Fibroblast of skin of scalp (primary cell): ENCODE measurements at places on chromosomes 4 and X.
A peak's percentile ranks its signal among the peaks of the same experiment; 100 is the strongest.

GRCh38 chrX:152220606-152221005, 82.2 kb upstream of the MAGEA10 start:
- no peak for DNase-seq

DNA sequence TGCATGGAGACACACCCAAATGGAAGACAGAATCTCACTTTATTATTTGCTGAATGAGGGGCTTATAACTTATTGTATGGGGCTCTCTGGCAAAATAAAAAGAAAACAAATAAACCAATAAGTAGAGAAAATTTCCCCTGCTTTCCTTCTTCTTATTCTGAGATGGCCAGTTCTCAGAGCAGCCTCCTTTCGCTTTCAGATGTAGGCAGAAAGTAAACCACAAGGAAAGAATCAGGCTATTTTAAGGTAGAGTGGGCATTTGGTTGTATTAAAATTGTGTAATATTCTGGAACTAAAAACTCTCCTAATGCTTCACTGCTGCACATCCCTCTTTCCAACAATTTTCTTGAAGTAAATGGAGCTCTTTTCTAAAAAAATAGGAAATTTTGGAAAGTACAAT, 241.8 kb downstream of the GALNTL6 start:
- DNase-seq: no peak

DNA sequence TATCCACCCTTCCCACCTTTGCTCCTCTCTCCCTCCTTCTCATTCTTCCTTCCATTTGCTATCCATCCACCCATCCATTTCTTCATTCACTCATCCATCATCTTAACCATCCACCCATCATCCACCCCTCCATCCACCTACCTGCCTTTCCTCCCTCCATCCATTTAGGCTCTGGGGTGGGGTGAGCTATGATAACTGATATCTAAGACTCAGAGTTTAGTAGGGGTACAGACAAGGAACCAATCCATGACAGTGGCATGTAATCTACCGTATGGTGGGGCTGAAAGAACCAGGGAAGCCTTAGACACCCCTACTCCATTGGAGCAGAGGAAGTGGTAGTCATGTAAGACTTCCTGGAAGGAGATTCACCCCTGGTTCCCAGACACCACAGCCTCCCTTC, 23.2 kb downstream of the PSAPL1 start:
- DNase-seq: no peak

DNA sequence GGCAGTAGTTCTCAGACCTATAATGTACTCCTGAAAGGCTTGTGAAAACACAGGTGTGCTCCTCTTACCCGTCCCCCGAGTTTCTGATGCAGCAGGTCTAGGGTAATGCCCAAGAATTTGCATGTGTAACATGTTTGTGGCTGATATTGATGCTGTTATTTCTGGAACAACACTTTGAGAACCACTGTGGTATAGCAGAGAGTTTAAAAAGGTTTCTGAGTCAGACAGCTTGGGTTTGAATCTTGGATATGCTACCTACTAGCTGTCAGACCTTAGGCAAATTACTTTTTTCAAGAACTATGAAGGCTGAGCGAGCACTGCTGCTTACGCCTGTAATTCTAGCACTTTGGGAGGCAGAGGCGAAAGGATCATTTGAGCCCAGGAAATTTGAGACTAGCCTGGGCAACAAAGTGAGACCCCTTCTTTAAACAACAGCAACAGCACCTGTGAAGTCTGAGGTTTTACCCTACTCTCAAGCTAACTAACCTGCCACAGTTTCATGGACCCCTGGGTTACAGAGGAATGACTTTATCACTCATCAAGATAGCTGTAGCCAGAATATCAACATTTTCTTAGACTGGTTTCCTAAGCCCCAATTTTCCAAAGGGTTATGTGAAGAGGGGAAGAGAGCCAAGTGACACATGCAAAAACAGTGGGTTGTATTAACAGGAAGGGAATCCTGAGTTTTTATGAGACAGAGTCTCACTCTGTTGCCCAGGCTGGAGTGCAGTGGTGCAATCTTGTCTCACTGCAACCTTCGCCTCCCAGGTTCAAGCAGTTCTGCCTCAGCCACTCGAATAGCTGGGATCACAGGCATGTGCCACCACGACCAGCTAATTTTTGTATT, 5.1 kb downstream of the AFF1 start:
- no peak for DNase-seq

GRCh38 chr4:17492058-17492741, 19.7 kb downstream of the QDPR start:
- peak; percentile 12 for DNase-seq
